Activated T-cell treated with anti-CD3 and anti-CD28 coated beads, Interleukin-2, amount 50 U/mL, for 72 hours (primary cell): ENCODE measurements at places on chromosomes 2 and 18.

DNA sequence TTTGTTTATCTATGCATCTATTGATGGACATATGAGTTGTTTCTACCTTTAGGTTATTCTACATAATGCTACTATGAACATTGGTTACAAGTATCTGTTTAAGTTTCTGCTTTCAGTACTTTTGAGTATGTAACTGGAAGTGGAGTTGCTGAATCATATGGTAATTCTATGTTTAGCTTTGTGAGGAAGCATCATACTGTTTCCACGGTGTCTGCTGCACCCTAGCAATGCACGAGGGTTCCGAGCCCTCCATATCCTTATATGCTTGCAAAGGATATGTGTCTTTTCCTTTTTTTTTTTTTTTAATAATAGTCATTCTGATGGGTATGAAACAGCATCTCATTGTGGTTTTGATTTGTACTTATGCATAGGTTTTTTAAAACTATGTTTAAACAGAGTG, 83.7 kb downstream of the FMNL2 start:
- no peak for DNase-seq

- DNase-seq: no peak
Observed at GRCh38 chr2:191757208-191757607, 79.3 kb downstream of the NABP1 start.

GRCh38 chr2:203960811-203961210, 24.2 kb downstream of the ICOS start:
- no peak for DNase-seq

DNA sequence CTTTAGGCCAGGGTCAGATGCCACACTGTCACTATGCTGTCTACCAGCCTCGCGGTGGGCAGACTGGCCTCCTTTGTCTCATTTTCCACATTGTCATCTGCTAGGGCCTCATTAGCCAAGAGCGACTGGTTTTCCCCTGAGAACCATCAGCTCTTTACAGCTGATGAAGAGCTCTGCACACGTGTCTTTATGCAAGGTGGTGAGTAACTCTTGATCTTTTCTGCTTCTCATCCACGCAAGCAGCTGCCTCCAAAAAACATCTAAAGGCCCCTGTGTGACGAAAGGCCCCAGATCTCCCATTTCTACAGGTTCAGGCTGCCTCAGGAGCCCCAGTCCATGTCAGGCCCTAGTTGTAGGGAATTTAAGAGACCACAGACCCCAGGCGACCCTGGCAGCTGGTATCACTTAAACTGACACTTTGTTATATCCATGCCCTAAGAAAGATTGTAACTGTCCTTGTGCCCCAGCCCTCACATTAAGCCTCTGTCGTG, 52.9 kb downstream of the DPYSL5 start:
- DNase-seq: no peak

GRCh38 chr18:58966704-58967103, 102.0 kb downstream of the ZNF532 start:
- no peak for DNase-seq

- no peak for DNase-seq
Observed at GRCh38 chr2:66845307-66845706, 410.4 kb downstream of the MEIS1 start.

DNA sequence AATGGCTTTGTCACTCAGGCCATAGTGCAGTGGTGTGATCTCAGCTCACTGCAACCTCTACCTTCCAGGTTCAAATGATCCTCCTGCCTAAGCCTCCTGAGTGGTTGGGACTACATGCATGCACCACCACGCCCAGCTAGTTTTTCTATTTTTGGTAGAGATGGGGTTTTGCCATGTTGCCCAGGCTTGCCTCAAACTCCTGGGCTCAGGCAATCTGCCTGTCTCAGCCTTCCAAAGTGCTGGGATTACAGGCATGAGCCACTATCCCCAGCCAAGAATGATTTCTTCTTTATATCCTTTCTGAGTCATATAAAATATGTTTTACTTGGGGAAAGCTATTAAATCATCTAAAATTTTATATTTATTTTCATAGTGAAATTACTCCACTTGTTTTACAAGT, 61.3 kb downstream of the CYBRD1 start:
- DNase-seq: no peak

DNA sequence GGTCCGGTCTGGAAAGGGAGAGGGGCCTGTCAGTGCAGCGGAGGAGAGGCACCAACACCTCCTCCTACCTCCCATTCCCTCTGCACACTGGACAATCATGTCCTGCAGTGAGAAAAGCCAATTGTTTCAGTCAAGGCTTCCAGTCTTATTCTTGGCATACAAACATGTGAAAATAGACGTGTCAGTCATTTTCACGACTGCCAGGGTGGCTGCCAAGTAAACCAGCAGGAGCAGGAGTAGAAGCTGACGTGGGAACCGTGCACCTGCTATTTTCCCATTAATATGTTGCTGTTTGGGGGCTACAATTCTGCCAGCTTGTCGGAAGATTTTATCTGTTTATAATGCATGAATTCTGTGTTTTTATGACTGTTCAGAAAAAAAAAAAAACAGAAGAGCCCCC, 202.3 kb downstream of the SPP2 start:
- DNase-seq: no peak
